ENCODE measurements at places on chromosomes 1 and 21.

- no peak for DNase-seq
Observed at GRCh38 chr1:6581561-6582305, 1.9 kb downstream of the ZBTB48 start.

- DNase-seq = peak; percentile 73
Observed at GRCh38 chr1:161069731-161070270, at the start of gene ARHGAP30. Gene ARHGAP30, minus strand, starts transcription at chr1:161069891. Its CDS starts 267 bp downstream, at chr1:161069624.

DNA sequence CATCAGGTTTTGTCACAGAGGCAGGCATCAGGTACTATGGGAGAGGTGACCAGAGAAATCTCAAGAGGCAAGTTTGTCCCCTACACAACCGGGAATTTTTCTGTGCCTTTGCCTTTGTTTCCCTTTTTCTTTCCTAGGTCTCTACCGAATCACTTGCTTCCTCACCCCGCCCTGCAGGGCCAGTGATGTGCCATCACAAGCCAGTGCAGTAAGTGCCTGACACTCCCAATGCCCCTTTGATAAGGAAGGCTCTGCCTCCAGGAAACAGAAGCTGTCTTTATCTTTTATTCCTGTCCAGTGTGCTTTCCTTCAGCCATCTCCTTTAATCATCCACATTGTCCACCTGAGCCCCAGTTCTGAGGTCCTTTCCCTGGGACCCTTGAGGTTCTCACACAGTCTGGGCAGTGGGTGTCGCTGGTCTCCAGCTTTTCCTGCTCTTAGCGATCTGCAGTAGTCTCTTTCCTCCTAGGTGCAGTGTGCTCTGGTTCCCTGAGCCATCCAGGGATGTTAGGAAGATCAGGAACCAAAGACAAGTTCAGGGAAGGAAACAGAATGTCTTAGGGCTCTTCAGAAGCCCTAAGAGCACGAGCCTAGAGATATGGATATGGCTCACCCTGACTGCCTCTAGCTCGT is 36.6 kb downstream of the GJA5 start:
- no peak for DNase-seq

DNA sequence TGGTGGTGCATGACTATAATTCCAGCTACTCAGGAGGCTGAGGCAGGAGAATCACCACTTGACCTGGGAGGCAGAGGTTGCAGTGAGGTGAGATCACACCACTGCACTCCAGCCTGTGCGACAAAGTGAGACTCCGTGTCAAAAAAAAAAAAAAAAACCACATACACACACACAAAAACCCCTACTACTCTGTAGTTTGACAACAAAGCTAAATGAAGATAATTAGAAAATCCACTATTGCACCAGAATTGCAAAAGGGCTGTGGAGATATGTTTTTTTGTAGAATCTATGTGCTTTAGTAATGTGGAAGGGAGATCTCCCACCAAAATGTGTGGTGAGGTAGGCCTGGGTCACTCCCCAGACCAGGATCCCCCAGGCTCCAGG is 32.2 kb upstream of the KHDRBS1 start:
- no peak for DNase-seq

GRCh38 chr1:212683357-212683722 is 16.3 kb downstream of the BATF3 start:
- DNase-seq = no peak

DNA sequence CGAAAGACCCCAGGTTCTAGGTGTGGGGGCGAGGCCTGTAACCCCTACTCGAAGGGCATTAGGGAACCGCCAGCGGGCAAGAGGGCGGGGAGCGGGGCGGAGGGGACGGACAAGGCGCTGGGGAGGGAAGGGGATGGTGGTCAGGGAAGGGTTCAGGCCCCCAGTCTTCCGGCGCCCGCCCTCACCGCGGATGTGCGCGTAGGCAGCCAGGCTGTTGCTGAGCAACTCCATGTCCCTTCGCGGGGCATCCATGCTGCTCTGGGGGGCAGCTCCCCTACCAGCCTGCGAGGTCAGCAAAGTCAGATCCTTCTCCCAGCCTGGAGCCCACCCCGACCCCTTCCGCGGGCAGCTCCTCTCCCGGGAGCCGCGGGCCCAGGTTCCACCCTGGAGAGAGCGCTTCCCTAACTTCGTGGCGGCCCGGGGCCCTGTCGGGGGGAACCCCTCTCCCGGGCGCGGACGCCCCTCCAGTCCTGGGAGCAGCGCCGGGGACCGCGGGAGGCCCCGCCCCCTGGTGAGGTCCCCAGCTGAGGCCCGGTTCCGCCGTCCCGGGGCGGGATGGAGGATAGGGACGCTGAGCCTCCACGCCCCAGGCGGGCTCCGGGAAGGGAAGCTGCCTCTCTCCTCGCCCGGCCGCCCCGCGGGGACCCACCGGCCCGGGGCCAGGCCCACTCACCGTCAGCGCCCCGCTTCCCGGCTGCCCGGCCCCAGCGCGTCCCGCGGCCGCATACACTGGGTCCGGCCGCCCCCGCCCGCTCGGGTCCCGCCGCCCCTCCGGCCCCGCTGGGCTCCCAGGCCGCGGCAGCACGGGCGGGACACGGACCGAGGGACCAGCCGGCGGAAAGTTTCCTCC is 434 bp downstream of the EVA1B start:
- no peak for DNase-seq

- DNase-seq = peak; percentile 40
Observed at GRCh38 chr1:181159451-181160140, 71.1 kb downstream of the IER5 start.

- no peak for DNase-seq
Observed at GRCh38 chr21:38993561-38993960, 187.8 kb downstream of the ETS2 start.

GRCh38 chr1:187892683-187893039 is 1063.9 kb downstream of the PLA2G4A start:
- no peak for DNase-seq

- DNase-seq = no peak
Observed at GRCh38 chr1:179007233-179007632, 18.5 kb upstream of the FAM20B start.

DNA sequence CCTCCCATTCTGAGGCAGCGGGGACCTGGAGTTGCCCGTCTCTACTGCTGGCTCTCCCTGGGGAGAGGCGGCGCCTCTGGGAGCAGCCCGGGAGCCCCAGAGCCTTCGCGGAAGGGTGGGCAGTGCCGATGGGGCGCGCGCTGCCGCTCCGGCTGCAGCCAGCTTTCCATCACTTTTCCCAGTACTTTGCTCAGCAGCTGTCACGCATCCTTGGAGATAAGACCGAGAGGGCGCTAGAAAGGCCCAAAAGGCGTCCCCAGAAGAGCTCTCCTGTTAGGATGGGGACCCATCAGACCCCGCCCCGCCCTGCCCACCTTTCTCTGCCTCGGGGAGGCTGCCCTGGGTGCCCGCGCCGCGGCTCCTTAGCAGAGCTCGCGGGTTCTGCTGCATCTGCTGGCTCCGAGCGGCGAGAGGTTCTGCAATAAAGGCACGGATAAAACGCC is 534 bp downstream of the KCNH1 start:
- DNase-seq = no peak

DNA sequence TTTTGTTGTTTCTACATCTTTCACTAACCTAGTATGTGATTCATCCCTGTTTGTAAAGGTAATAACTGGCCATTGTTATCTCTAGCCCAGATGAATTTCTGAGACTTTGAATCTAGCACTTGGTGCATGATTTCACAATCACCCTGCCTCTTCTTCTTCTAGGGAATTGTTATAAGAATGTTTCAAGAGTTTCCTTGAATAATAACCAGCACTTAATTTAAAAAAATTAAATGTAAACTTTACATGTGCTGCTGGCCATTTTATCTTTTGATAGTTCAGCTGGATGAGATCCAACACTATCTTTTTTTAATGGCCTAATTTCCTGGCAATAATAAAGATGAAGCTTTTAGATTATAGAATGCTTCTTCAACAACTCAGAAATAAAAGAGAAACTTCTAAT is 31.8 kb downstream of the UBE2U start:
- no peak for DNase-seq

DNA sequence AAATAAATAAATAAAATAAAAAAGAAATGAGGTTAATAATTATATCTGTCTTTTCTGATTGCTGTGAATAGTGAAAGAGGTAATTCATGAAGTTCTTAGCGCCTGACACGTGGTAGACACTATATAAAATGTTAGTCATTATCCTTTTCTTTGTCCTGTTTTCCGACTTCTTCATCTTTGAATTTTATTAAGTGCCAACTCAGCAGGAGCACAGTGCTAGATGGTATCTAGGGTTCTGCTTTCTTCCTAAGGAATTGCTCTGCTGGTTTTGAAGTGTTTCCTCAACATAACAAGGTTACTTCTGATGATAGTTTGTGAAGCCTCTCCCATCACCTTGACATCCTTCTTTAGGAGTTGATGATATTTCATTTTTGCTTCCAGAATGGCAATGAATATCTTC is 227.0 kb downstream of the DNM3 start:
- no peak for DNase-seq

GRCh38 chr1:207883660-207884250 is 27.2 kb downstream of the CD34 start:
- no peak for DNase-seq

DNA sequence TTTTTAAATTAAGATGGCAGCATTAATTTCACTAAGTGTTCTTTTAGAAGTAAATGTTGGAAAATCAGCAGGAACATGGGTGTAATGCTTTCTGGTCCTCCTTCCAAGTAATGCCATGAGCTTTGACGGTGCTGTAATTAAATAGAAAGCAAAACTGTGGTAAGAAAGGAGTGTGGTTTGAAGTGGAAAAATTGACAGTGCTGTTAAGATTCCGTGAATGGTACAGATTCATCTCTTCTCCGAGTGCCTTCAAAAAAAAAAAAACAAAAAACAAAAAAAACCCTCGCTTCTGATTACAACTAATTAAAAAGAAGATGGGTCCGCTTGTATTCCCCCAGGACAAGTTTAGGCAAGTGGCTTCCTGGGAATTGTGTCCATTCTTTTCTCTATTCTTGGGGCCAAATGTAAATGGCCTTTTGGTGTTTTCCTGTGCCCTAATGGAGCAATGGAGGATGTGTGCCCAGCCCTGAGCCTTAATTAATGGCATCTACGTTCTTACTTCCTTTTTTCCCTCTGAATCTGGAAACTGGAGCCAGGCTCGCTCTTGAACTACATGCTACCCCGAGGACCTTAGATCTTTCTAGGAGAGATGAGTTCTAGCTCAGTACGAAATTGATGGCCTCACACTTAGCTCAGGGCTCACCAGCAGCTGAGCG is 5.1 kb downstream of the LMO4 start:
- DNase-seq = no peak

DNA sequence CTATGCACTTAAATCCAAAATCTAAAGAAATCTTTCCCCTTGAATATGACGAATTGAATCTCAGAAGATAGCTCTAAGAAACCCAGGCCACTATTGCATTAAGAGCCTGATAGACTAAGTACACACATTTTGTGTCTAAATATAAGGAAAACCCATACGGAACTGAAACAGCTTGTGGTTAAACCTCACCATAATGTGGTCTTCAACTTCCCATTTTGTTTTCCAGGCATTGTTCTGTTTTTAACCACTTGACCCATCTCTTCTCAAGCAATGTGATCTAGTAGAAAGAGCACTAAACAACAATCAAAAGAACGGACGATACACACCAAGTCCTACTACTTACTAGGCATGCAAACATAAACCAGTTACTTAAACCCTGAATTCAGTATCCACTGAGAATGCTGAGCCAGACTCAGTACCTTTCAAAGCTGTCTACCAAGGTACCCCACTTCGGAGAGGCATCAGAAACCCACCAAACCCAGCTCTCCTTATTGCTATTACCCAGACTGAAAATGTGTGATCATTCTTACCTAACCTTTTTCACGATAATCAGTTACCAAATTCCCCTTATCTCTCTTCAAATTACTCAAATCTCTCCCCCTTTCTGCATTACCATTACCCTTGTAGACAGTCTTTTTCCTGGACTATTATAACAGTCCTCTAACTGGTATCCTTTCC is 12.8 kb downstream of the OTUD7B start:
- no peak for DNase-seq

GRCh38 chr21:31928656-31929055 is 55.8 kb downstream of the HUNK start:
- DNase-seq = no peak

GRCh38 chr1:12173631-12174121 is 6.9 kb downstream of the TNFRSF1B start:
- peak; percentile 91 for DNase-seq

DNA sequence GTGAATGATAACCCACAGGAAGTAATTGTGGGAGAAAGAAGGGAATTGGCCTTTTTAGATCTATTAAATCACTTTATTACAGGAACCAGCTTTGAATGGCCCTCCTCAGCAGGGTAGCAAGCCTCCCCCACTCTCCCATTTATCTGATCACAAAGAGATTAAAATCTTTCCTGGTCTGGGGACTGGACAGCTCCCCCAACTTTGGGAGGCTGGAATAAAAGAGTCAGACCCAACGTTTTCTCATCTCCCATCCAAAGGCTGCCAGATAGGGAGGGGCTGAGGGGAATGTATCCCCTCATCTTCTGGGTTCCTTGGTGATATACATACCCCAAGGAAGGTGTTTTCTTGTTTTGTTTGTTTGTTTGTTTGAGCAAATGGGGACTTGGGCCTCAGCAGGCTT is 2.4 kb downstream of the LIN28A start:
- no peak for DNase-seq

- no peak for DNase-seq
Observed at GRCh38 chr1:180854001-180854400, 58.7 kb upstream of the KIAA1614 start.

GRCh38 chr1:57464756-57465155 is 40.9 kb upstream of the DAB1 start:
- DNase-seq = no peak

DNA sequence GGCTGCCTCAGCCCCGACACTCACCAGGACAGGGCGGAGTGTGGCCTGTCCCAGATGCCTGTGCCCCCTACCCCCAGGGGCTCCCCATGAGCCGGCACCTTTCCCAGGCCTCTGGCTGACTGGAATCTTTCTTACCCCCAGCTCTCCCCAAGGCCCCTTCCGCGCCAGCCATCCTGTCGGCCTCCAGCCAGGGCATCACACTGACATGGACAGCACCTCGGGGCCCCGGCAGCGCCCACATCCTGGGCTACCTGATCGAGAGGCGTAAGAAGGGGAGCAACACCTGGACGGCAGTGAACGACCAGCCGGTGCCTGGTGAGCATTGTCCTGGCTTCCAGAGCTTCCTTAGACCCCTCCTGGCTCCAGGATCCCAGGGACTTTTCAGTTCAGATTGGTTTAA is 26.5 kb downstream of the IGFN1 start:
- no peak for DNase-seq

DNA sequence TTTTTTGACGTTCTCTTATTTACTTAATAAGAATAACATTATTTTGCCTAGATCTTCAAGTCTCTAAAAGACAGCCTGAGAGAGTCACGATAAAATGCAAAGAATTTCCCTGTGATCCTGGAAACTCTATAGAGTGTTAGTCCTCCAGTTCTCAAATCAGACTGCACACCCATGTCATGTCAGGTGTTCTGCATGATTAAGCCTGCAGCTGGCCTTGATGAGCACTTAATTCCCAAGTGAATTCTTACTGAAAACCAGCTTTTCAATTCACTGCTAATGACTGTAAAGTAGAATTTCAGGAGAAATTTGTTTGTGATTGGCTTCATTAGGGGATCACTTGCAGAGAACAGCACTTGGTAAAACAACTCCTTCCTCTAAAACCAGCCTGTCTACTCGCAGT is 41.9 kb downstream of the CHML start:
- DNase-seq = no peak

- DNase-seq = no peak
Observed at GRCh38 chr21:21631961-21632360, 633.8 kb downstream of the NCAM2 start.

Measured in effector memory CD4-positive, alpha-beta T cell (primary cell).